ENCODE measurements at places on chromosomes 4 and X. TPM values are rescaled to one million over a fixed set of nuclear protein-coding genes. Genes with fewer than 3 reads are reported as not detected.

- no peak for DNase-seq
Measured at GRCh38 chrX:22177950-22178515, 94.7 kb upstream of the CBLL2 start.

GRCh38 chr4:40564004-40564403 is 65.7 kb downstream of the RBM47 start:
- DNase-seq, result no peak

DNA sequence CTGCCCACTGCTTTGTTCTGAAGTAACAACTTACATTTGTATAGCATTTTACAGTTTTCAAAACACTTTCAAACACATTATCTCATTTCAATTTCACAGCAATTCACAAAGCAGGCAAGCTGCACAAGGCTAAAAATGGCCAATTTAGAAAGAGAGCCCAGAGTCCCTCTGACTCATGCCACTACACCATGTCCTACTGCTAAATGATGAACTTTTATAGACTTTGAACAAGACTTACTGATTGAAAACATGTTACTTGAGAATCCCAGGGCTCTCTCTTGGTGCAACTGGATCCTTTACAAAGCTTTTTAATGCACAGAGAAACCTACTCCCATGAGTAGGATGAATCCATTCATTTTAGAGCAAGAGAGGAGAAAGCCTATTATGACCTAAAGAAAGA is 5.8 kb upstream of the G3BP2 start:
- no peak for DNase-seq

DNA sequence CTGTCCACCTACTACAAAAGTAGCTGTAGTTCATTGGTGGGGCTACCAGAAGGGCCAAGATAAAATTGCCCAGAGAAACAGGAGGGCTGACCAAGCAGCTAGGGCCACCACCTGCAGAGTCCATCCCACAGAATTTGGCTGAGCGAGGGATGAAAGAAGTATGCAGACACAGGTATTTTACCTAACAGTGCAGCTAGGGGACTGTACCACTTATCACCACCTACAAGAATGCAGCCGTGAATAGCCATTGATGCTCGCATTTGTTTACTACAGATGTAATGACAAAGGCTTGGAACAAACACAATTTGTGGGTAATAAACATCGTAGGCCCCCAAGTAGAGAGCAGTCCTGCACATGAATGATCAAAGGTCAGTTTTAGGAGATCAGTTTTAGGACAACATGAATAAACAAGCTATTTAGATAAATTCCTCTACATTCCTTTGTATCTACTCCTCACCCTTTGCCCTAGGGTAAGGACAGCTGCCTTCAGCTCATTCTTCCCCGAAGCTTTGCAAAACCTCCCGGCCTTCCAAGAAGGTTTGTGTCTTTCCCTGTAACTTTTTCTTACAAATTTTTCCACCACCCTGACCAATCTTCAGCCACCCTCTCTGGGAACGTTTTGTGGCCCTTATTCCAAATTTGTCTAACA is 49.5 kb downstream of the ZNF718 start:
- DNase-seq, result no peak

The RLIM gene
- total RNA-seq, result 23.8 TPM

The CPZ gene
- total RNA-seq, result 0.27 TPM

GRCh38 chrX:139332441-139332840 is 198.1 kb upstream of the F9 start:
- DNase-seq, result no peak

The TRAPPC11 gene
- total RNA-seq, result 20.5 TPM

GRCh38 chrX:109847257-109848187 is 114.5 kb upstream of the ACSL4 start:
- DNase-seq, result no peak

GRCh38 chrX:63566856-63567255 is 215.7 kb upstream of the SPIN4 start:
- DNase-seq, result no peak

GRCh38 chrX:44227991-44228390 is 115.5 kb downstream of the EFHC2 start:
- no peak for DNase-seq

GRCh38 chrX:358651-359143 is 28.0 kb downstream of the PPP2R3B start:
- DNase-seq, result no peak

GRCh38 chr4:139207247-139207646 is 30.2 kb upstream of the ELF2 start:
- DNase-seq, result no peak

- DNase-seq, result no peak
Measured at GRCh38 chr4:183636503-183636902, 22.5 kb downstream of the RWDD4 start.

The VSIG4 gene
- 41.7 TPM for total RNA-seq

The NUP62CL gene
- total RNA-seq, result 1.1 TPM

The PRSS12 gene
- not detected for total RNA-seq

GRCh38 chr4:184526228-184526627 is 51.9 kb upstream of the IRF2 start:
- no peak for DNase-seq

DNA sequence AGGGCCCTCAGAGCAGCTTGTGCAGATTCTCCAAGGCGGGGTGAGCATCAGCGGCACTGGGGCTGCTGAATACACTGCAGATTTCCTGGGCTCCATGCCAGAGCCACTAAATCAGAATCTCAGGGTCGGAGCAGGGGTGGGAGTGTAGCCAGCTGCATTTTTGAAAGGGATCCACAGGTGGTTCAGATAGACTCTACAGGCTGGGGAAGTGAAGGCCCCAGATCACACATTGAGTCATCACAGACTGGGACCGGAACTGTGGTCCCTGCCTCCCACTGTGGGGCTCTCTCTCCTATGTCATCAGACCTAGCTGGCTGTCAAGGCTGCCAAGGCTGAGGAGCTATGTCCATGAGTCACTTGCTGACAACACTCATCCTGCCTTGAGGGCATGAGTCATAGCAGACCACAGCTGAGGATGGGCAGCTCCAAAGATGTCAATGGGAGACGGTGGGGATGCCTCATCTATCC is 162.3 kb upstream of the MAMLD1 start:
- no peak for DNase-seq

The PNCK gene
- total RNA-seq, result 6.1 TPM

DNA sequence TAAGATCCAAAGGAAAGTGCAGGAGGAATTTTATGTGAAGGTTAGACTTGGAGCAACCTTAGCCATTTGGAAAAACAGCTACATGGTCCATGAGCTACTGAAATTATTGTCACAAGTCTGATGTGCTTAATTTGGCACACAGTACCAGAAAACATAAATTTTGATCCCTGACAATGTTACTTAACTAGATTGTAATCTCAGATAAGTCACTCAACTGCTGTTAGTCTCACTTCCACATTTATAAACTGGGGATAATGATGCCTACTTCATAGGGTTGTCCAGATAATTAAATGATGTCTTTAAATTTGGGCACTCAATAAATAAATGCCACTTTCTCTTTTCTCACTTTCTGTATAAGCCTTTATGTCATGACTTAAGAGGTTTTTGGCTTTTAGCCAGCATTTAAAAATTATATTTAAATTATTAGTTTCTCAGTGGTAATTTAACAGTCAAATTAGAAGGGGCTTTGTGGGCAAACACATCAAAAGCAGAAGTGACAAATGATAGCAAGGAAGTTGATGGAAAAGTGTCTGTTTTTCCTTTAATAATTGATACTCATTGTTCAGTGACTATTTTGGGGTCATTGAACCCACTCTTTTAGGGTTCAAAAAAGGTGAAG is 58.3 kb downstream of the PAQR3 start:
- DNase-seq, result no peak

DNA sequence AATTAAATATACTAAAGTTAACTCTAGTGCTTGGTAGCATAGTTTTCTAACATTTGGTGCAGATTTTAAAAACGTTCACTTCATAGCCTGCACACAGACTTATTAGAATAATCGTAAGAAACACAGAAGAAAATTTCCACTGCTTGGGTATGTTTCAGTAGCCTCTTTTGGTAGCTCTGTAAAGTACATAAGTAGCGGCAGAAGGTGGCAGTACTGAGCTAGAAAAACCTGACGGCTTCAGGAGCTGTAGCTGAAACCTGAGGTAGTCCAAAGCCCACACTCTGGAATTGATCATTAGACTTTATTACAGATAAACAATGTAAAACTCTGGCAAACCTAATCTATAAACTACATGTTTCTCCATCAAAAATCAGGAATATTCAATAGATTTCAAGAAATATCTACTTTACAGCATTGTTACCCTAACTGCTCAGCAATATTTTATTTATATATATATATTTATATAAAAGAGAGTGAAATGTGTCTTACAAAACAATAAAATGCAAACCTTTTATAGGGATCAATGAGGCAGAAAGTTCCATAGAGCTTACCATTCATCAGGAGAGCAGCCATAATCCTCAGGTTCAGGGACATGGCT is 88.2 kb downstream of the ATP8A1 start:
- no peak for DNase-seq

The MAP3K15 gene
- total RNA-seq, result not detected

GRCh38 chr4:128286474-128287058 is 1.0 kb downstream of the PGRMC2 start:
- no peak for DNase-seq

DNA sequence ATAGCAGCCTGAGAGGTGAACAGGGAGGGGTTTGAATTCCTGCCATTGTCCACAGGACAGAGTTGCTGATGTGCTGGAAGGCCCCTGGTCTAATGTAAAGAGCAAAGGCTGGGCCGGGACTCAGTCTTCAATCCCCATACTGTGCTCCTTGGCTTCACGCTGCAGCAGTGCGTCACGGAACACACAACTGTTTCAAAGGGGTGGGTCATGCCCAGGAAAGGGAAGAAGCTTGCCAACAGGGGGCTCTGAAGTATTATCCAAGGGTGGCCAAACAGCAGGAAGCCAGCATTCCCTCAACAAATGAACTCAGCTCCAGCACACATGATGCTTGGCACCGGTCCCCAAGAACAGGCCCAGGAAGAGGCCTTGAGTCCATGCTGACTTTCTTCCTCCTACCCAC is 122.5 kb downstream of the NFKB1 start:
- no peak for DNase-seq

DNA sequence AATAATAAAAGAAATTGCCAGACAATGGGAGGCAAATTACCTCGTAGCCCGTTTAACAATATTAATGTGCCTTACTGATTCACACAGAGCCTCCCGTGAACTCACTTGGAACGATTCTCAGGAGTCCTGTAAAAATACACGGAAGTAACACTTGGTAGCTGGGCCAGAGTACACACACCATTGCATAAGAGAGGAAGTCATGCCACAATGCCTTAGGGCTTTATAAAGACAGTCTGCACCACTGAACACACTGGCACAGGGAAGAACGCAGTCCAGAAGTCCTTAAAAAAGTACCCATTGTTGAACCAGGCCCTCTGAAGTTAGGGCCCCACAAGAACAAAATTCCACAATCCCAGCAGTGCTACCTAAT is 15.1 kb downstream of the SLC2A9 start:
- DNase-seq, result no peak

DNA sequence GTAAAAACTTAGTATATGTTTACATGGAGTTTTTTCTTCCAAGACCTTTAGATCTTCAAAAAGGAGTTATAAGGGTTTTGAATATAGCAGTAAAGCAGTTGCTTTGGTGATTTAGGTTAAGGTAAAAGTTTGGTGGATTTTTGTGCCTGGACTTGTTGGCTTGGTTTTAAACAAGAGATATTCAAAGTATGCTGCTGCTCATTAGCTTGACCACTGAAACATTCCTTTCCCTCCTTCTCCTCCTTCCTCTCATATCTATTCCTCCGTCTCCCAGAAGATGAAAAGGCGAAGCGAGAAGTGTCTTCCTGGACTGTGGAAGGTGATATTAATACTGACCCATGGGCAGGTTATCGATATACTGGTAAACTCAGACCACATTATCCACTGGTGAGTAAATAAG is 38.4 kb downstream of the METAP1 start:
- DNase-seq, result no peak

The SYP gene
- 1.6 TPM for total RNA-seq

GRCh38 chr4:37891260-37892159 is 626 bp downstream of the TBC1D1 start:
- peak; percentile 37 for DNase-seq

- no peak for DNase-seq
Measured at GRCh38 chr4:95283320-95283719, 265.5 kb downstream of the UNC5C start.

GRCh38 chrX:10981506-10981905 is 129.6 kb upstream of the HCCS start:
- DNase-seq, result no peak

GRCh38 chr4:25090516-25090915 is 59.8 kb upstream of the LGI2 start:
- DNase-seq, result no peak

DNA sequence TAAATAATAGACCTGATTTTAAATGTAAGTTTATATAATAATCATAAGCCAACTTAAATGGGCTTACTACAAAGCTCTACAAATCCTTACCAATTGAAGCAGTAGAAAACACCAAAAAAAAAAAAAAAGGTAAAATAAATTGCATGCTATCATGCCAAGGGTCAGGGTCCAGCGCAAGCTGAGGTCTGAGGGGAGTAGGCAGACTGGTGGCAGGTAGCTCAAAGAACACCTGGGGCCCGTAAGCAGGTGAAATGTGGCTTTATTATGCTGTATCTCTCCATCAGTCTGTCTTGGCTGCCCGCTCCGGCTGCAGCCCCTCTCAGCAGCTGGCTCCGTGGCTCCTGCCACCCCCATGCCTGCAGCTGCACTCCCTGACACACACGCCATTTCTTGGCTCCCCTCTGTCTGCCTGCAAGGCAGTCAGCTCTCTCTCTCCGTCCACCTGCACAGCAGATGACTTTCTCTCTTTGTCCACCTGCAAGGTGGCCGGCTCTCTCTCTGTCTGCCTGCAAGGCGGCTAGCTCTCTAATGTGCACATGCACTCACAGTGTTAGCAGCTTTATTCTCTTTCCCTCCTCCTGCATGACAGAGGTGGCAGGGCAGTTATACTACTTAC is 209.4 kb upstream of the UGT8 start:
- no peak for DNase-seq

The GYG2 gene
- total RNA-seq, result 0.66 TPM

The IL2 gene
- not detected for total RNA-seq

- DNase-seq, result peak; percentile 72
Measured at GRCh38 chrX:413322-414201, 26.9 kb upstream of the PPP2R3B start.

GRCh38 chr4:121182296-121182695 is 18.2 kb upstream of the TNIP3 start:
- no peak for DNase-seq

DNA sequence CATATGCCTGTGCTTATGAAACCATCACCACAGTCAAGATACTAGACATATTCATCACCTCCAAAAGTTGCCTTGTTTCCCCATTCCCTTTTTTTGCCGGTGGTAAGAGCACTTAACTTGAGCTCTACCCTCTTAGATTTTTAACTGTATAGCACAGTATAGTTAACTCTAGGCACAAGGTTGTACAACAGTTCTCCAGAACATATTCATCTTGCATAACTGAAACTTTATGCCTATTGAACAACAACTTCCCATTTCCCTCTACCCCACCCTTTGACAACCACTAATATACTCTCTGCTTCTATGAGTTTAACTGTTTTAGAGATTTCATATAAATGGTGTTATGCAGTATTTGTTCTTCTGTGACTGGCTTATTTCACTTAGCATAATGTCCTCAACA is 119.3 kb downstream of the ASB9 start:
- DNase-seq, result no peak

The ETDB gene
- not detected for total RNA-seq
